SK-MEL-5 (cell line): ENCODE measurements at places on chromosomes 11 and 22.
A peak's percentile ranks its signal among the peaks of the same experiment; 100 is the strongest.

GRCh38 chr22:23787600-23787896, 782 bp downstream of the SMARCB1 start:
- no peak for DNase-seq

GRCh38 chr11:64208796-64209562, 2.5 kb downstream of the FERMT3 start:
- DNase-seq: no peak

- no peak for DNase-seq
These were observed 148.8 kb downstream of the HIPK3 start for GRCh38 chr11:33405834-33406602.

DNA sequence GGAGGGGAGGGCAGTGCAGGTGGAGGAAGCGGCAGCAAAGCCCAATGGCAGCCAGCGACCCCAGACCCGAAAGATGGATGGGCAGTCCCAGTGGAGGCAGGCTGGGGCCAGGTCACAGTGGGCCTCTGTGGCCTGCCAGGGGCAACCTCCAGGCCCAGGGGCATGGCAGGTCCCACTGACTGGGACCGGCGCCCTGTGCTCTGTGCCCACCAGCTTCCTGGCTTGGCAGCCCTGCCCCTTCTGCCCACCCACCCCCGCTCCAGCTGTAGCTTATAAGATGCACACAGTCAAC, 4.3 kb upstream of the KCNK7 start:
- DNase-seq: no peak

DNA sequence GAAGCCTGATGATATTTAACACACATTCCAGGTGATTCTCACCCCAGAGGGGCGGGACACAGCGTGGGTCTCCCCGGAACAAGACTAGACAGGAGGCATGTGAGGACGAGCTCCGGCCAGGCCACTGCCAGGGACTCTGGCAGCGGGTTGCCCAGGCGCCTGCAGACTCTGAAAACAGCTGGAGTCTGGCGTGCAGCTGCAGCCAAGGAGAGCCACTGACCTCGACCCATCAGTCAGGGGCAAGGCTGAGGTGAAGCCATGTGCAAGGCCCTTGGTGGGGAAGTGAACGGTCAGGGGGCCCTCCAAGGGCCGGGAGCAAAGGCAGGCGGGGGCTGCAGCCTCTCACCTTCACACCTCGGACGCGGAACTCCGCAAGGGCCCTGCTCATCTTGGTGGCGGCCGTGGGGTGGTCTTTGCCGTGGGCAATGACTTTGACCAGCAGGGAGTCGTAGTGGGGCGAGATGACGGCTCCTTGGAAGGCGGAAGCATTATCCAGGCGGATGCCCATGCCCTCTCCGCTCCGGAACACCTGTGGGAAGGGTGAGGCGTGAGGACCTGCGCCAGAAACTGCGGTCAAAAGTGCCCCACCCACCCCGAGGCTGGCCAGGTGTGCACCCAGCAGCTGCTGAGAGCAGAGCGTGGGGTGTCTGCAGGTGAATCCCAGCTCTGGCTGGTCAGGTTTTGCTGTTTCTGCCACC, 6.7 kb downstream of the LRFN4 start:
- DNase-seq: no peak

- DNase-seq: no peak
These were observed 524.1 kb downstream of the METTL15 start for GRCh38 chr11:28632338-28632737.

GRCh38 chr11:12285106-12285505, 92.3 kb upstream of the PARVA start:
- no peak for DNase-seq

DNA sequence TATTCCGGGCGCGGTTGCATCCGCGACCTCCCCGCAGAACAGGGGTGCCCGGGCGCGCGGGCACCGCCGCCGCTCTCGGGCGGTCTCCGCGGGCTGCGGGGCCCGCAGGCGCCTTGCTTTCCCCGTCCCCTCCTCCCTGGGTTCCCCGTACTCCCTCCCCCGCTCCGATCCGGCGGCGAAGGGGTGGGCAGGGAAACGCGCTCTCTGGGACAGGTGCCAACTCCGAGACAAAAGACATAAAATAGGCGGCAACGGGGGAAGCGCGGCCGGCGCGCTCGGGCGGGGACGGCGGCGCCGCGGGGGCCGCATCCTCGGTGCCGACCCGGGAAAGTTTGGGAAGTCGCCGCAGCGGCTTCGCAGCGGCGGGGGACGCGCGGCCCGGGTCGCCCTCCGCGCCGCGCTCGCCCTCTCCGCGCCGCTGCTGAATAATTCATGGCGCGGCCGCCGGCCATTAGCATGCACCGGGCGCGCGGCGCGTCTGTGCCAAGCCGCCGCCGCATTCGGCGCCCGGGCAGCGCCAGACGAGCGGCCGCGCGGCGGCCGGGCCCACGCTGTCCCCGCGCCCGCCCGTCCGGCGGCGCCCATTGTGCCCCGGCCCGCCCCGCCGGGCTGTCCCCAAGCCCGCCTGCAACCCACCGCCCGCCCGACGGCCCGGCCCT, 78.7 kb upstream of the PPARA start:
- peak; percentile 90 for DNase-seq

DNA sequence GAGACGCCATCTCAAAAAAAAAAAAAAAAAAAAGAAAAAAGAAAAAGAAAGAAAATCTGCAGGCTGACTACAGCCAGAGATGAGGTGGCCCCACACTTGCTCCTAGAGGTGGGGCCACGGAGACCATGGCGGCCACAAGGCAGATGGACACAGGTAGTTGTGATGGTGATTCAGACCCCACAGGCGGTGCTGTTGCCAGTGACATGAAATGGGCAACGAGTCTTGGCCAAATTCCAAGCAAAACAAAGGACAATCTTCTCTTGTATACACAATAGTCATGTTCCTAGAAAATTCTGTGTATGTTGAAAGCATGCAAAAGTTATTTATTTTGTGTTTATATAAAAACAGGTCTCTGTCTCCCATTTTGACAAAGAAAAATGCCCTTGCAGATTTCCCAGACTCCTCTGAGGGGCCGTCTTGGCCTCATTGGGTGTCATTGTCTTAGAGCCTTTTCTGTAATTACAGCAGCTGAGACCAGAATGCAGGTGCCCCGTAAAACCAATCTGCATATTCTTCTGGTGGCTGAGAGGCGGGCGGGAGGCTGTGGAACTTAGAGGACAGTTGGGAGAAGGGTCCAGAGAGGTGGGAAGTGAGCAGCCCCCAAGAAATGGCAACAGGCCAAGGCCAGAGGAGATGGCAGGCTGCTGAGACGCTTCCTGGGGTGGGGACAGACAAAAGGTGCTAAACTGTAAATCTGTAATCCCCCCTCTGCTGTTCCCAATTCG, 22.5 kb upstream of the DAGLA start:
- DNase-seq: peak; percentile 70

GRCh38 chr11:118124929-118125535, 27.6 kb downstream of the SCN4B start:
- DNase-seq: no peak

DNA sequence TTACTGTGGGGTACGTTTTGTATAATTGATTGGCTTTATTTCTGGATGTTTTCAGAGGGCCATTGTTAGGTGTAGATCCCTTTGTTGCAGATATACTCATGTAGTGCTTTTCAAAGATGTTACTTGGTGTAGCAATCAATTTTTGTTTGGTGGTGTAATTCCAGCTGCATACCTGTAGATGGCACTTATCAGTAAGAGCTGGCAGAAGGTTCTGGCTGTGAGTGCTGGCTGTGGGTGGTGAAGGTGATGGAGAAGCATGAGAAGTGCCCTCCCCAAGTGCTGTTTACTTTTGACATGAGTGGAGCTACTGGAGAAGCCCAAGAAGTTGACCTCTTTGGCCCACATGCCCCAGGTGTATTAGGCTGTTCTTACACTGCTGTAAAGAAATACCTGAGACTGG, 1074.9 kb downstream of the FAM181B start:
- DNase-seq: peak; percentile 43

GRCh38 chr22:37428649-37429586, 1.6 kb upstream of the ELFN2 start:
- DNase-seq: peak; percentile 73

GRCh38 chr22:42646569-42647525, 2.3 kb downstream of the CYB5R3 start:
- no peak for DNase-seq

GRCh38 chr11:2089536-2090165, 49.5 kb downstream of the IGF2 start:
- peak; percentile 71 for DNase-seq

GRCh38 chr22:30321461-30321860, 5.3 kb downstream of the TBC1D10A start:
- DNase-seq: no peak

- no peak for DNase-seq
These were observed 10.7 kb upstream of the PEX26 start for GRCh38 chr22:18067121-18067520.

- peak; percentile 62 for DNase-seq
These were observed 4.7 kb upstream of the TTC36 start for GRCh38 chr11:118522571-118523072.

- no peak for DNase-seq
These were observed 778 bp downstream of the KDELR3 start for GRCh38 chr22:38468443-38469305.

GRCh38 chr11:95247127-95247684, 16.2 kb upstream of the SESN3 start:
- DNase-seq: no peak

DNA sequence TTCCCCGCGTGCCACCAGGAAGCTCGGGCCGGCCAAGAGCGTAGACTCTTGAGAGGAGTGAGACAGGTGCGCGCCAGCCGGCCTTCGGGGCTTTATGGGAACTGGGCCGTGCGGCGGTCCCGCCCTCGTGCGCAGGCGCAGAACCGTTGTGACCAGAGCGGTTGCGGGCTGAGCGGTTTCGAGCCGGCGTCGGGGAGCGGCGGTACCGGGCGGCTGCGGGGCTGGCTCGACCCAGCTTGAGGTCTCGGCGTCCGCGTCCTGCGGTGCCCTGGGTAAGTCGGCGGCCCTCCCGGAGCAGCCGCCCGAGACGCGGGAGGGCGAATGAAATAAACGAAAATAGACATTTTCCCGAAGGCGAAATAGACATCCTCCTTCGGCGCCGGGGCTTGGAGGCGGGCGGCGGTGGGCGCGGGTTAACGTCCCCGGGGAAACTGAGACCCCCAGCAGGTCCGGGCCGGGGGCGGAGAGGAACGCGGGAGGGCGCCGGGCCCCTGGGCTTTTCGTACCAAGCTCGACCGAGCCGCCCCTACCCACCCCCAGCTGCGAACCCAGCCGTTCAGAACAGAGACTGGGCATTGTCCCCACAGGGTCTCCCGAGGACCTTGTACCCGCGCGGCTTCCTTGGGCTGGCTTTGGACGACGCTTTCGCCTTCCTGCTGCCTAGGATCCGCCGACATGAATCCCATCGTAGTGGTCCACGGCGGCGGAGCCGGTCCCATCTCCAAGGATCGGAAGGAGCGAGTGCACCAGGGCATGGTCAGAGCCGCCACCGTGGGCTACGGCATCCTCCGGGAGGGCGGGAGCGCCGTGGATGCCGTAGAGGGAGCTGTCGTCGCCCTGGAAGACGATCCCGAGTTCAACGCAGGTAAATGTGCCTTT, at the start of gene ASRGL1:
Gene ASRGL1 (plus strand): TSS at position 146 of the 879 bp plus-strand sequence. CDS start 530 bp downstream, at position 676.
- DNase-seq: peak; percentile 68

DNA sequence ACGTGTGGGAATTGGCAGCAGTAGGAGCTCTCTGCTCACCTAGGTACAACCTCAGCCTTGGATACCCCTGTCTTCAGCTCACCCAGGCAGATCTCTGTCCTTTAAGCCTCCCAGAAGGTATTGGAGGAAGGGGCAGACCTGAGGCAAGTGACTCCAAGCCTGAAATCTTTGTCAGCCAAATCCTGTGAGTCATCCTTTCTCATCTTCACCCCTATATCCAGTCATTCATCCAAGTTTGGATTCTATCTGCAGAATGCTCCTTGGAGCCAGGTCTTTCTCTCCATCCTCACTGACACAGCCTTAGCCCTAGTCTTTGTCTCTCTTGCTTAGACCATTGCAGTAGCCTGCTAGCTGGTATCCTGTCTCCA, 10.4 kb upstream of the THY1 start:
- DNase-seq: no peak

- DNase-seq: peak; percentile 37
These were observed 84.5 kb downstream of the CACNA1I start for GRCh38 chr22:39655004-39655579.

- no peak for DNase-seq
These were observed 2.5 kb upstream of the SSH3 start for GRCh38 chr11:67300756-67301312.

DNA sequence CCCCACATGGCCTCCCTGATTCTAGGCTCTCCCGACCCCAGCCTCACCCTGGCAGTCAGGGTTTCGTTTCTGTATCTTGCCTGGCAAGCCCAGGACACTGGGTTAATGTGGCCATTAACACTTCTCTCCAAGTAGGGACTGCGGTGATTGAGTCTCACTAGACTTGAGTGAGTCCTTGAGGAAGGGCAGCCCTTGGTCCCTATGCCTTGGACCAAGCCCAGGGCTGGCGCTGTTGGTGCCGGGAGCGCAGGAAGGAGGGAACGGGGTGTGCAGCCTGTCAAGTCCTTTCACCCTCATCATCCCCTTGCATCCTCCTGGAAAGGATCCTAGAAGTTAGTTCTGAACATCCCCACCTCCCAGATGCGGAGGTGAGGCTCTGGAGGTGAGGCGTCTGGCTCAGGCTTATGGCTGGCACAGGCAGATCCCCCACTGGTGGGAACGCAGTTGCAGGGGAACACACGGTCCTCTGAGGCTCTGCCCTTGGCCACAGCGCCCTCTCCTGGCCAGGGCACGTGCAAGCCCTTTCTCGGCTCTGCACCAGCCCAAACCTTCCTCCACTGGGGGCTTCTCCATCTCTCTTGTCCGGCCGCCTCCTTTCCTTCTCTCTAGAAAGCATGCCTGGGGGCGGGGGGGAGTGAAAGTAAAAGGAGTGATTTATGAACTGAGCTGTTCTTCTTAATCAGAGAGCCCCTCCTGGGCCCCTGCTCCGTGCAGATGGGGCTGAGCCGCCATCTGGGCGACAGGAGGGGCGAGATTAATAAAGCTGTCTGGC, 56.7 kb downstream of the TP53I11 start:
- DNase-seq: peak; percentile 68

- peak; percentile 36 for DNase-seq
These were observed 10.8 kb downstream of the PRR5L start for GRCh38 chr11:36306888-36307287.

GRCh38 chr11:86810288-86810687, 9.9 kb downstream of the PRSS23 start:
- DNase-seq: no peak

DNA sequence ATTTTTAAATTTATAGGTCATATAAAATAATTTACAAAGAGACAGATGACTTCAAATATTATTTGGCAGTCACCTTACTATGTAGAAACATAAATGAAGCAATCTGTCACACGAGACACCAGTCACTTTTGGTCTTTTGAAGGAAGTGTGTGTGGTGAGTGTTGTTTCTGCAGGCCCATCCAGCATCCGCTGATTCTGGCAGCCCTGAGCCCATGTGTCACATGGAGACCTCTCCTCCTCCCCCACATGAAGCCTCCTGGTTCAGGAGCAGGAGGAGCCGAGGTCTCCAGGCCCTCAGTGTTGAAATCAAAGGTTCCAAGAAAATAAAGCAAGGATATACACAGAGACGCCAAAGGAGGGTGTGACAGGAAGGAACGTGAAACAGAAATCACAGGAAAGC, 60.1 kb downstream of the ARFGAP3 start:
- no peak for DNase-seq
